GM13976 (cell line): ENCODE measurements at places on chromosomes 6 and 20.

DNA sequence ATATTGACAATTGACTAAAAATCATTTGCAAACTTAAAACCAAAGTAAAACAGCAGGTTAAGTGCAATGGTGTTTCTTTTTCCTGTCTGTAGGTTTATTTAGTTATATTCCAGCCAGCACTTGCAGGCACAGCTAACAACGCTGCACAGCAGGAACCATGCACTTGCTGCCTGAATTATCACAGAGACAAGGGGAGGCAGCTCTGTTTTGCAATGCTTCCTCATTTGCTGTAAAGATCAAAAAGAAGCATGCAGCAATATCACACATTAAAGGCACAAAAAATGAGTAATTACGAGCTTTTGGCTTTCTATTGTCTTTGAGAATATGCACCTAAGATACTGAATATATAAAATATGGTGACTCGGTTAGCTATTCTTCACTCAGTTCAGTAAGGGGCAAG is 241.9 kb downstream of the EPHA7 start:
- DNase-seq = no peak

DNA sequence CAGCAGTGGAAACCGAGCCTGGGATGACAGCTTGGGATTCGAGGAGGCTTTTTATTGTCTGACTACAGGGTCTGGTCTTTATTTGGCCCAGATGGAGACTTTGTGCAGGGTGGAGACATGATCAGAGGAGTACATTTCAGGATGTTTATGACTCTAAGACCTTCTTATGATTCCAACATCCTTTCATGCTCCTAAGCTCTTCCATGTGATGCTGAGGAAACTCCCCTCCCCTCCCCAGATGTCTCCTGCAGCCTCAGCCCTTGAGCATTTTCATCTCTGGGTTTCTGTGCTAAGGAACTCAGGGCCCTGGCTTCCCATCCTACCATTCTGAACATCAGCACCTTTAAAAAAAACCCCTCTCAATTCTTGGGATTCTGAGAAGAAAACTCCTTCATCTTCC is 186.6 kb downstream of the SOX4 start:
- no peak for DNase-seq

GRCh38 chr6:44696686-44697085 is 309.2 kb downstream of the CDC5L start:
- DNase-seq = no peak

- no peak for DNase-seq
These were observed 93.9 kb downstream of the ARID1B start for GRCh38 chr6:156870924-156871539.

DNA sequence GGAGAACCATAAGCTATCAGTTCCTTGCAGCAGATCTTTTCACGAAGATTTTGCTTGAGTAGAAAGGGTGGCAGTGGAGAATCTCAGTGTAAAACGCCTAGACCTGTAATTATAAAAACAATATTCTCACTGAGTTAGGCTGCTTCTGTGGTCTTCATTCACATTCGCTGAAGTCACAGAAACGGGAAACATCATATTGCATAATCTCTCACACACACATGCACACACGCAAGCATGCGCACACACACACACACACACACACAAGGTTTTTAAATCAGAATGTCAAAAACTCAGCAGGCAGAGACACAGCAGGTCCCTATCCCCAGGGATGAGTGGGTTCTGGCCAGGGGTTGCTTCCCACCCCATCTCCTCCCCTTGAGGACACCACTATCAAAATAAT is 175.5 kb downstream of the ATXN1 start:
- DNase-seq = no peak

DNA sequence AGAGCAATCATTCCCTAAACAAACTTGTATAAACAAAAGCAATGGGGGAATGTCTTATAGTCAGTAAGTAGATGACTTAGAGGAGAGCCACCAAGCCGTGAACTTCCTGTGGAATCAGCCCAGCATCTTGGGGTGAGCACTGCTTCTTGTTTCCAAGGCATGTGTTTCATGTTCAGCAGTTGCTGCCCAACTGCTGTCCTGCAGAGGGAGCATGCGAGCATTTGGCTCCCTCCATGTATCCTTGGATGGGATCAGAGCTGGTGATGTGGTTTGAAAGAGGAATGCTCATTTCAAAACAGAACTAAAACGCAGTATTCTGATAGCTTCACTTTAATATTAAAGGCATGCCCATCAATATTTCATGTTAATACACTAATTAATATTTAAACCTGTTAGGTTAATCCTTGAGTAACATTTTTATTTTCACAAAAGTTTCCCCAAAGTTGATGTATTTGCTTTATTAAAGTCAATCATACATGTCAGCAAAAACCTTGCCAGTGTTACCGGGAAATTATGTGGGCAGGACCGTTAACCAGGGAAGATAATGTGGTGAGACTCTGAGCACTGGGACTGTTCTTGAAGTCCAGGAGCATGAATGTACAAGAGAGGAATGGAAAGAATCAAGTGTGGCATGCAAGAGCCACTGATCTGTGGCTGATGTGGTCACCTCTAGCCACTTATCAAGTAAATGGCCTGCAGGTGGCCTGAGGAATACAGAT is 172.1 kb upstream of the GGTLC1 start:
- DNase-seq = no peak

- no peak for DNase-seq
These were observed 166.0 kb downstream of the ARID1B start for GRCh38 chr6:156943166-156943565.

DNA sequence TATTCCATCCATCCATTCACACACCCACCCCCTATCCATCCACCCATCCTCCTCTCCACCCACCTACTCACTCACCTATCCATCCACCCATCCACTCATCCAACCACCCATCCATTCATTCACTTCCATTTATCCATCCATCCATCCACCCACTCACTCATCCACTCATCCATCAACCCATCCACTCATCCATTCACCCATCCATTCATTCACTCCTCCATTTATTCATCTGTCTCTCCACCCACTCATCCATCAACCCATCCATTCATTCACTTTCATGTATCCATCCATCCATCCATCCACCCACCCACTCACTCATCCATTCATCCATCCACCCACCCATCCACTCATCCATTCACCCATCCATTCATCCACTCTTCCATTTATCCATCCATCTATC is 84.1 kb downstream of the SRC start:
- DNase-seq = no peak

DNA sequence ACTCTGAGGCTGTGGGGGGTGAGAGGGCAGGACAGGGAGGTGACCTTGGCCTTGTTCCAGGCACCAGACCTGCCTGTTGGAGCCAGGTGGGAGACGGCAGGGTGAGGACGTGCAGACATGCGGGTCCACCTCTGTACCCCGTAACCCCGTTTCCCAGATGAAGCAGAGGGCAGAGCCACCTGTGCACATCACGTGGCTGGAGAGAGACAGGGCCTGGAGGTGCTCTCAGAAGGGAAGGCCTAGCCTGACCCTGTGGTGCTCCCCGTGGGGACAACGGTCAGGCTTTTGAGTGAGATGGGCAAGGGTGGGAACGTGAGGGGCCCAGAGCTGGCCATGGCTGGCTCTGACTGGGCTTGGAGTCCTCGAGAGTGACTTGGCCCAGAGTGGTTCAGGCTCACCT is 6.6 kb downstream of the NTSR1 start:
- DNase-seq = no peak

GRCh38 chr6:37324131-37325033 is 29.4 kb upstream of the RNF8 start:
- no peak for DNase-seq

- no peak for DNase-seq
These were observed 2.1 kb downstream of the WFDC8 start for GRCh38 chr20:45576995-45577394.

GRCh38 chr20:45325371-45325770 is 17.3 kb upstream of the MATN4 start:
- DNase-seq = no peak

GRCh38 chr6:153591159-153591558 is 447.9 kb upstream of the OPRM1 start:
- DNase-seq = peak; percentile 3

GRCh38 chr20:61364147-61364546 is 112.1 kb downstream of the CDH4 start:
- DNase-seq = no peak

GRCh38 chr6:130615816-130616215 is 211.4 kb upstream of the SMLR1 start:
- no peak for DNase-seq

DNA sequence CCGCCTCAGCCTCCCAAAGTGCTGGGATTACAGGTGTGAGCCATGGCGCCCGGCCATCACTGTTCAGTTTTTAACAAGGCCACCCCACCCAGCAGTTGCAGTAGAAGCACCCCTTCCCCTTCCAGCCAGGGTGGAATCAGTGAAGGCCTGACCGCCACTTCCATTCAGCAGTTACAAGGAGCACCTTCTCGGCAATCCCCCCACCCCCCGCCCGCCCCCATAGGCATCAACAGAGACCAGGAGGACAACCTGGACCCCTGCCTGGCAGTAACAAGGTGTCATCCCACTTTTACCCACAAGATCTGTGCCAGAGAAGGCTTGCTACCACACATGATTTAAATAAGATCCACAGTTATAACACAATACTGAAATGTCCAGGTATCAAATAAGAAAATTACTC is 23.1 kb downstream of the NCR2 start:
- no peak for DNase-seq

- DNase-seq = no peak
These were observed 165.6 kb upstream of the OGFRL1 start for GRCh38 chr6:71123051-71123450.

DNA sequence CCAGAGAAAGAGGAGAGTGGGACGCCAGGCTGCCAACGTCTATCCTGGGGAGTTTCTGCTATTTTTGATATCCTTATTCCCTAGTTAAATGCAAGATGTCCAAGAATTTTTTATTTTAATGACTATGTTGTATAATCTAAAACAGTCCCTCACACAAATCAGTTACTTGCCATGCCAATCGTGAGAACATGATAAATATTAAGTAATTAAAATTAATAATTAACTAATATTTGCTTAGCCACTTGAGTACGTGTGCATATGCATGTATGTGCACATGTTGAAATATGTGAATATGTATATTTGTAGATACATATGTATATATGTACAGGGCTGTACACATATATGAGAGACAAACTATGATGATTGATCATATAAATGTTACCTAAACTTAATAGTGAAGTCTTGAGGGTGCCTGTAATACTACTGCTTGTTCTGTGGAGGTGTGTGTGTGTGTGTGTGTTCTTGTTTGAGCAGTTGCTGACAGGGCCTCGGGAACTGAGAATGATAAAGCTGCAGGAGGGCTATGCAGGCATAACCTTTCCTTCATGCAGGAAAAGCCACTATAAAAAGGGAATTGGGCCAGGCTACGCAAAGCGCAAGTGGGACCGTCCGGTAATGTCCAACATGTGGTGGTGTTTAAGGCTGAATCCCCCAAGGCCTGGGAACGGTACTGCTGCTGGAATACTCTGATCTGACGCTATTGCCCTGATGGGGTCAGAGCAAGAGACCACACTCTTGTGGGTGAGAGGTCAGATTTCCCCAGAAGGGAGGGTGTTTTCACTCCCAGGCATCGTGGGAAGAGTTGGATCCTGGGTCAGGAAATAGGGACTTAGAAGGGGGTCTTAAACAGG is 148.3 kb upstream of the TBX18 start:
- DNase-seq = no peak

GRCh38 chr6:36963451-36964290 is 9.1 kb downstream of the PI16 start:
- DNase-seq = peak; percentile 71

DNA sequence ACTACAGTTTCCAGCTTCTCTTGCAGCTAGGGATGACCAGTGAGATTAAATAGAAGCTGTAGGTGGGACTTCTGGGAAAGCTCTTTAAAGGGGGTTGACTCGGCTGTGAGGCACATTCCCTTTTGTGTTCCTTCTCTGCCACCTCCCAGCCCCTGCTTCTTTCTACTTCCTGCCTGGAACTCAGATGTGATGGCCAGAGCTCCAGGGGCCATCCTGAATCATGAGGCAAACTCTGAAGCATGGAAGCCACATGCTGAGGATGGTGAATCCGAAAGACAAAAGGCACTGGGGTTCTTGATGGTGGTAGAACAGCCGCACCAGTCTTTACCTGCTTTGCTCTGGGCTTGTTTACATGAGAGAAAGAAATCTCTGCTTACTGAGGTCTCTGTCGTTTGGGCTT is 9.1 kb downstream of the CEBPB start:
- DNase-seq = no peak

DNA sequence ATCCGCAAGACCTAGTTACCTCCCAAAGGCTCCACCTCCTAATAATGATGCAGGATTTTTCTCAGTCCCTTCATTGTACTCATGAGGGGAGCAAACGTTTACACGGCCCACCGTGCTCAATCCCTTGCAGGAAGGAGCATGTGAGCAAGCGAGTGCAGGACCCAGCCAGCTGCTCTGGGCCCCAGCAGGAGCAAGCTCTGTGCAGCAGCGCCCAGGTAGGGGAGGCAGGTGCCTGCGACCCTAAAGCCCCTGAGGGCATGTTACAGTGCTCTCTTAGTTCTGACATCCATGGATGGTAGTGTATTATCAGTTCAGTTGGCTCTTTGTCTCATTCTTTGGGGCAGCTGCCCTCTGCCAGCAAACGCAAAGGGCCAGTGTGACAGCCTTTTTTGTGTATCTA is 143.4 kb downstream of the TBXT start:
- no peak for DNase-seq
